Foreskin fibroblast (primary cell): ENCODE measurements at places on chromosomes 7 and 10.

DNA sequence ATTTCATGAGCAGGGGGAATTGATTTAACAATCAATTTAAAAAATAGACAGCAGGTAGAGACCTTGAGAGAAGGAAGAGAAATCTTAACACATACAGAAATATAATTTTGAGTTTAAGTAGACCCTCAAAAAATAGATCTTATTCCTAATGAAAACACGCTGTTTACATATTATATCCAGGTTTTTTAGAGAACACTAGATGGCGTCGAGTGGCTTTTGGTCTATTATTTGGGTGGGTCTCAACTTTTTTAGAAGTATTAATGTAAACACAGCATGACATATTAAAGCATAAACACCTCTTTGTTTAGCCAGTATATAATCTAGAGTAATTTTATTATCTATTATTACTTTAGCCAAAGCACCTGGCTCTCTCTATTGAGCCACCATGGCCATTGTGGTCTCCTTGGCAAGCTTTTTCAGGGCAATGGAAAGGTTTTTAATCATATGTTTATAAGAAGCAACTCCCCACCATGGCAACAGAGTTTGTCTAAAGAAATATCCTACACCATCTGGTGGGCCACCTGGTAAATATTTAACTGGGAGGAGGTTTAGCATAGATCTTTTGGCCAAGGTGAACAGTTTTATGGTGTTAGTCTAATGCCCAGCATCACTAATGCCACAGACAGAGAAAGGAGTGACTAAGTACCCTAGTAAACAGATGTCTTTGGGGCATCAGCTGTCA is 59.7 kb upstream of the PRSS1 start:
- no peak for DNase-seq

DNA sequence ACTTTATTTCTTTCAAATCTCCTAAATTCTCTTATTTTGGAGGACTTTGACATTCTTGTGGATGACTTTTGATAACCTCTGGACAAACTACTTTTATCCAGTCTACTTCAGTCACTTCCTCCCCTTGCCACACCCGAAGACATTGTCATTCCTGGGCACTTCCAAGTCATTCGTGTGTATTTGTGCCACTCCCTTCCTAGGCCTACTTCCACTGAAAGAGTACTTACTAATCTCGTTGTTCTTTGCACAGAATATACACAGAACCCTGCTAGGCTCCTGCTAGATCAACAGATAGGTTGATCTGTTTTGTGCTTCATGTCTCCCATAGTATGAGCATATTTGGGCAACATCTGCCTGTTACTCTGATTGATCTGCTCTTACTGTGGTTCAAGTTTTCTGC is 355.4 kb downstream of the HGF start:
- DNase-seq = no peak

DNA sequence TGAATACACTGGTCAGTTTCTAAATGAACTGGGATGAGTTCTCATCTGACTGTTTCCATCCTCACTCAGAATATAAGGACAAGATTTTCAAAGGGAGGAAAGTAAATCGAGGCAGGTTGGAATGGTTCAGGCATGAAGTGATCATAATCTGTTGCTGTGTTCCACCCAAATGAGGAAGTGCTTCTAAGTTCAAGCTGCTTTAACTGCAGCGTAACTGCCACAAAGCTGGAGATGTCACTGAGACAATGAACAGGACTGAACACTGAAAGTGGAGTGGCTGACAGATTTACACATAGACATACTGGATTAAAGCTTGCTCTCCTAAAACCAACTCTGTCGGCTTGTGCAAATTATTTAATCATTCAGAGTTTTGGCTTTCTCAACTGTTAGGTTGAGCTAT is 66.6 kb downstream of the GPR37 start:
- no peak for DNase-seq

DNA sequence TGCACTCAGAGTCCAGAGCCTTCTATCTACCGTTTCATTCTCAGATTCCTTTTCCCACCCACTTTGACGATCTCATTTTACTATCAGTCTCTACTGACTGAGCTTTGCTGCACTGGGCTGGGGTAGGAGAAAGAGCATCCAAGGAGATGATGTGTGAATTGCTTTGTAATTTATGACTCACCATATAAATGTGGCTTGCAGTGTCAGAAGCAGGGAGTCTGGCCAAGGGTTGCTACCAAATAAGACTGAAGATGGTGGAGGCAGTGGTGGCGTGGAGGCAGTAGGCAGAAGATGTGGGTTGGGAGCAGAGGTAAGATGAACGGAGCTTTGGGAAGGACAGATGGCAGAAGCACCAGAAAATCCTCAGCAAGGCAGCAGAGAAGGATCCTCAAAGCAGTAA is 73.3 kb upstream of the AGK start:
- no peak for DNase-seq

DNA sequence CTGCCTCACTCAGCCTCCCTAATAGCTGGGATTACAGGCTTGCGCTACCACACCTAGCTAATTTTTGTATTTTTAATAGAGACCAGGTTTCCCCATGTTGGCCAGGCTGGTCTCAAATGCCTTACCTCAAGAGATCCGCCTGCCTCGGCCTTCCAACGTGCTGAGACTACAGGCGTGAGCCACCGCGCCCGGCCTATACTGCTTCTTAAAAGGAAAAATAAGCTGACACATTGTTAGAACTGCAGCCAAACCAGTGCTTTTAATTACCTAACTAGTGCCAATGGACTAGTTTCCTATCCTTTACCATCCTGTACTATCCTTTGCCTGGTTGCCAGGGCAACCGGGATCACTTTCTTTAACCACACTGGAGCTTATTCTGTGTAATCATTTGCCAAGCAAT is 108.0 kb downstream of the LRRTM3 start:
- DNase-seq = no peak

- DNase-seq = peak; percentile 52
These were observed 28.8 kb upstream of the OPALIN start for GRCh38 chr10:96387601-96388000.
